Head of caudate nucleus (tissue), 42 donors: ENCODE measurements at places on chromosomes 5 and 9.
A peak's percentile ranks its signal among the peaks of the same experiment; 100 is the strongest.

GRCh38 chr9:126556560-126557250, 57.0 kb upstream of the LMX1B start:
- DNase-seq, result no peak

DNA sequence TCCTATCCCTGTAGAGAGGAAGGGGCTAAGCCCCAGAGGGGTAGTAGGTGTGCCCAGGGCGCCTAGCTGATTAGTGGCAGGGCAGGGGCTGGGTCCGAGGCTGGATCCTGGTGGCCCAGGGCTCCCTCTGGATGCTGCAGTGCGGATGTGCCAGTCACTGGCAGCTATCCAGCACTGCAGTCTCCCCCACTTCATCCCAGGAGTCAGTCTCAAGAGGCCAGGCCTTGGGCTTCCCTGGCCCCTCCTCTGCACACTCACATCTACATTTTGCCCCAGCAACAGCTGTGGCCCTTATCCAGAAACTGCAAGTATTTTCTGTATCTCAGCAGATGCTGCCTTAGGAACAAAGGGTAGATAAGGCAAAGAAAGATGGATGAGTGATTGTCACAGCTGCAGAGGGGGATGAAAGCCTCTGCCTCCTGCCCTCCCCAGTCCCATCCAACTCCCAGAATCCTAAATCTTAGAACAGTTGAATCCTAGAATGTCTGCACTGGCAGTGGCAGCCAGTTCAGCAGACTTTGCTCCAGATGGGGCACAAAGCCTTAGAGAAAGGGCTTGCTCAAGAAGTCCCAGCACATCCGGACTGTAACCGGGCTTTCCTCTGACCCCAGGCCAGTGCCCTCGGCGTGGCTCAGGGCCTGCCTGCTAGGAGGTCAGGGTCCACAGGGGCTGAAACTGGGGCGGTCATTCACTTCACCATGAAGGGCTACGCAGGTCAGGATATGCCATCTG, 1.6 kb downstream of the ANXA6 start:
- no peak for DNase-seq

DNA sequence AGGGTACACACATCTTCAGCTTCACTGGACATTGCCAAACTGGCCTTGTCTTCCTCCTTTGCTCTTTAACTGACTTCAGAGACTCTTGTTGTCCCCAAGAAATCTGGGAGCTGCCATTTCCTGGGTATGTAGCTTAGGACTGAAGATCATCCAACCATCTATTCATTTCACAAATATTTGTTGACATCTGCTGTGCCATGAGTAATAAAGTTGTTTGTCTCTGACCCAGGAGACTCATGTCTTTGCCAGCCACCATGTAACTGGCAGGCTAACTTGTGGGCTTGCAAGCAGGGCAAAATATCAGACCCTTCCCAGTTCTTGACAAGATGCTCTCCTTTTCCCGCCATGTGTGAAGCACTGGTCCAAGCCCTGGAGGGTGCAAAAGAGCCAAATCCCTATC, 17.1 kb upstream of the TOR1B start:
- DNase-seq, result no peak

DNA sequence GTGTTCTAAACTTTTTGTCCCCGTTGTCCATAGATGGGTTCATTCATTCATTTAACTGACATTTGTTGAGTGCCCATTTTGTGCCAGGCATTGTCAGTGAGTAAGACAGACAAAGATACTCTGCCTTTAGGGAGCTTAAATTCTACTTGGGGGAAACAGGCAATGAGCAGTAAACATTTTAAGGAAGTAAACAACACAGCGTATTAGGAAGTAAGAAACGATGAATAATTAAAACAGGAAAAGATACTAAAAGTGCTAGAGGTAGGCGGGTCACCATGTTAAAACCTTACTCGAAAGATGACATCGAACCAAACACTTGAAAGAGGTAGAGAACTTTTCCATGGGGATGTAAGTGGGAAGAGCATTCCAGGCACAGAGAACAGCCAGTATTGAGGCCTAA, 5.5 kb upstream of the MAML1 start:
- no peak for DNase-seq

GRCh38 chr9:89810431-89810830, 205.6 kb downstream of the GADD45G start:
- DNase-seq, result no peak

DNA sequence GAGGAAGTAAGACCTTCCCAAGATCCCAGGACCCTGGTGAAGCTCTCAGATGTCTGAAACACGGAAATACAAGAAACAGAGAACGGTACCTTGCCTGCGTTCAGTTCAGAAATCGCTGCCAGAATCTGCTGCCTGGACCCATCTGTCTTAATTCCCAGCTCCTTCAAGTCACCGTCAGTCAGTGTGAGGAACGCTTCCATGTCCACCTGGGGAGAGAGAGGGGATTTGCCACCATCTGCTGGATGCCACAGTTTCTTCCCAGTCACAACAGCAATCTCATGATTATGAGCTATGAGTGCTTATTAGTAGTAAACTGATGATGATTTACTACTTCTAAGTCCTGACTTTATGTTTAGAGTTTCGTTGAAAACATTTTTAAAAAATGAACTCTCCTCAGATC, 36.7 kb upstream of the GABBR2 start:
- no peak for DNase-seq

DNA sequence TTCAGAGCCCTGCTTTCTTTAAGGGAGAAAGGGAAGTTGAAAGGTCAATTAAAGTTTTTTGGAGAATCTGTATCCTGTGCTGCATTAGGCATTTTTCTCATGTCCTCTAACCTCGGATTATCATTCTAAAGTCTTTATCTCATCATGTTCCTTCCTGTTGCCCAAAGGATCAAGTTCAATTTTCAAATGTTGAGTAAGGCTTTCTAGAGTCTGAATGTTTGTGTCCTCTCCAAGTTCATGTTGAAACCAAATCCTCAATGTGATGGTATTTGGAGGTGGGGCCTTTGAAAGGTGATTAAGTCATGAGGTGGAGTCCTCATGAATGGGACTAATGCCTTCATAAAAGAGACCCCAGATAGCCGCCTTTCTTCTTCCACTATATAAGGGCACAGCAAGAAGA, 20.2 kb upstream of the TNC start:
- no peak for DNase-seq

DNA sequence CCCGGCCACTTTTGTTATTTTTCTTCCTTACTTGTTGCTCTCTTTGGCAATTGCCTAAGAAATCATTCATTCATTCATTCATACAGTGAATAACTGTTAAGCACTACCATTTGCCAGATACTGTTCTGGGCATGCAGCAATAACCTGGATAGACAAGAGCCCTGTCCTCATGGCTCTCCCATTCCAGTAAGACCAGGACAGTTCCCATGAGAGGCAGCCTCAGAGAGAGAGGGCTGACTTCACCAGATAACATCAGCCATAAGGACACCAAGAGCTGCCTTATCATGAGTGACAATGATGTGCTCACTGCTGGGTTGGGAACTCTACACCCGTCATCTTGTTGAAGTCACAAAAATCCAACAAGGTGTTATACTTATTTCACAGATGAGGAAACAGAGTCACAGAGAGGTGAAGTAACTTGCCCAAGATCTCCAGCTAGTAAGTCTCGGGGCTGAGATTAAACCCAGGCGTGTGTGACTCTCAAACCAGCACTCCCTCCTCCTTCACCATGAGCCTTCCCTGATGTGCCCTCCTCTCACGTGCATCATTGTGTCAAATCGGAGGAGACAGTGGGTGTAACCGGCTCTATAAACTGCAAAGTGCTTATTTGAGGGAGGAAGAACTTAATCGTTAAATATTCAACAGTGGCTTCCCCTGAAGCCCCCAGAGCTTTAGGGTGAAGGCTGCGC, 61.1 kb upstream of the TBC1D2 start:
- no peak for DNase-seq

- no peak for DNase-seq
Observed at GRCh38 chr9:71632776-71633175, 135.5 kb downstream of the CEMIP2 start.

GRCh38 chr5:54440456-54440893, 15.0 kb upstream of the HSPB3 start:
- DNase-seq, result no peak

GRCh38 chr5:53322257-53322656, 158.2 kb upstream of the FST start:
- no peak for DNase-seq

GRCh38 chr9:21684231-21684630, 118.2 kb upstream of the MTAP start:
- DNase-seq, result no peak

DNA sequence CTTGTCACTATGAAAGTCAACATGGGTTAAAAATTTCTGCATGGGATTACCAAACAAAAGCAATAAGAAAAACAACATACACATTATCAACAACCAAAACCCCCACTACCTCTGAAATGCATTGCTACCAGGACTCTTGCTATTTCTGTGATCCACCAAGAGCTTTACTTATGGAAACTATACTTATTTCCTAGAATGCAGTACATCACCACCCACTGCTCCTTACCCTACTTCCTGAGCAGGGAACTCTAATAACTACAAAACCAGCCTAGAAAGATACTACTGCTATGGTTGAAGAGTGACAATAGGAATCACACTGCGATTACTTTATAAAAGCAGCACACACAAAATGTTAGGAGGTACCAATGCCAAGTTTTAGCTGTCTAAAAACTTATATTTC, 22.2 kb downstream of the LURAP1L start:
- no peak for DNase-seq

DNA sequence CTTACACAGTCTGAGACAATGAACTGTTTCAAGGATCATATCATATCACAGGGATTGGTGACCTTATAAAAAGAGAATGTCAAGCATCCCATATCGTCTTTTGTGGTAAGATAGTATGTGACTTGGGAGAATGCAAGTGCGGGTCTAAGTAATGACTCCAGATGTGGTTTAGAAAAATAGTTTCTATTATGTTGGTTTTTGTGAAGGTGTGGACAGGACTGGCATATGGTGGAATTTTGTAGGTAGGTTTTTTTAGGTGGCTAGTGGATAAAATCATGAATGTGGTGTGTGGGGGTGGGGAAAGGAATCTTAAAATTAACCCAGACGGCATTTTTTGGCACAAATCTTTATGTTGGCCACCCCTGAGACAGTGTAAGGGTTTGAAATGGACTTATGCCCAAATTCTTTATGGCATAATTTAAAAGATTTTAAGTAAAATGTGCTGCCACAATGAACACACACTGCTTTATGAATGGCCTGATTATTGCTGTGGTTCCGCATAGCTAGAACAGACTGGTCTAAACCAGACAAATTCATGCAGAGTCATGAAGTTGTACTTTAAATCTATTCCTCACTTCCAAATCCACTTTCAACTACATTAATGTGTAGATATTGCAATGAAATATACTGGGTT, 204.8 kb upstream of the HAPLN1 start:
- DNase-seq, result no peak

DNA sequence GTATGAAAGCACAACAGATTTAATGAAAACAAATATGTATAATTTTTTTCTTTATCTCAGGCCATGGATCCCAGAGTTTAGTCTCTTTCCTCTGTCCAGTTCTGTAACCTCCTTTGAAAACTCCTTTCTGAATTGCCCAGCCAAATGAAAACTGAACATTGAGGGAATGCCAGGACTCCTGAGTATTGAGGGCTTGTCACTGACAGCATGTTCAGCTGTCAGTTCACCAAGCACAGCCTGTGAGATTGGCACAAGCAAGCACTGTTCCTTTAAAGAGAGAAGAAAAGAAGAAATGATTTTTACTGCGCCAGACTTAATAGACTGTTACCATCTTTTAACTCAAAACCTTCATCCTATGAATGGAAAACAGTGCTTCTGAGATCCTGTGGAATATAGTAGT, 27.3 kb downstream of the TTC1 start:
- no peak for DNase-seq

- no peak for DNase-seq
Observed at GRCh38 chr5:81835814-81836367, 85.0 kb upstream of the SSBP2 start.

GRCh38 chr5:64659289-64659688, 31.0 kb upstream of the SHISAL2B start:
- DNase-seq, result no peak

DNA sequence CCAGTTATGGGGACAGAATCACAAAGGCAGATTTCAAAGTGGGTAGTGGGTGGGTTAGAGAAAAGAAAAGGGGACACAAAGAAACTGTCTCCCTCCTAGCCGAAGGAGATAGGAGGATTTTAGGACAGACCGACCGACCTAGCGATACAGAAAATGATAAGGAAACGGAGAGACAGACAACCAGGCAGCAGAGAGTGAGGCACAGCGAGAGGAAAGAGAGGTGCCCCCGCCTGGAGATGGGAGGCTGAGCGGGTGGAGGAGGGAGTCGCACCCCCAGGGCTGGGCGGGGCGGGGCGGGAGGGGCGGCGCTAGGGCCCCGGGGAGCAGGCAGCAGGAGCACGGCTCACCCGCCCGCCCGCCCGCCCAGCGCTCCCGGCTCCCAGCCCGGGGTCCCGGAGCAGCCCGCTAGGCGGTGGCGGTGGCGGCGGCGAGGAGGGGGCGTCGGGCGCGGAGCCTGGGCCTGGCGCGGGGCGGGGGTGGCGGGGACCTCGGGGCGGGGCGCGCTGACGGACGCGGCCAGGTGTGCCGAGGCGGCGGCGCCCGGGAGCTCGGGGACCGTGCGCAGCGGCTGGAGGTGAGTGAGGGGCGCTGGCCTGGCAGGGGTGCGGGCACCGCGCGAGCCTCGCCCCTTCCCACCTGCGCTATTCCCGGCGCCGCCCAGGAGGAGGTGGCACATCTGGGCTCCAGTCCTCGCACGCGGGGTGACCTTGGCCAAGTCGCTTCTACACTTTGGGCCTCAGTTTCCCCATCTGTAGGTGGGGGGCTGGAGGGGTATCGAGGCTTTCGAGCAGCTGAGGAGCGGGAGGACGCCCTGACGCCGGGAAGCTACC, 15.9 kb upstream of the SYNPO start:
- DNase-seq, result peak; percentile 68

- no peak for DNase-seq
Observed at GRCh38 chr9:76297721-76298239, 96.4 kb downstream of the RFK start.

DNA sequence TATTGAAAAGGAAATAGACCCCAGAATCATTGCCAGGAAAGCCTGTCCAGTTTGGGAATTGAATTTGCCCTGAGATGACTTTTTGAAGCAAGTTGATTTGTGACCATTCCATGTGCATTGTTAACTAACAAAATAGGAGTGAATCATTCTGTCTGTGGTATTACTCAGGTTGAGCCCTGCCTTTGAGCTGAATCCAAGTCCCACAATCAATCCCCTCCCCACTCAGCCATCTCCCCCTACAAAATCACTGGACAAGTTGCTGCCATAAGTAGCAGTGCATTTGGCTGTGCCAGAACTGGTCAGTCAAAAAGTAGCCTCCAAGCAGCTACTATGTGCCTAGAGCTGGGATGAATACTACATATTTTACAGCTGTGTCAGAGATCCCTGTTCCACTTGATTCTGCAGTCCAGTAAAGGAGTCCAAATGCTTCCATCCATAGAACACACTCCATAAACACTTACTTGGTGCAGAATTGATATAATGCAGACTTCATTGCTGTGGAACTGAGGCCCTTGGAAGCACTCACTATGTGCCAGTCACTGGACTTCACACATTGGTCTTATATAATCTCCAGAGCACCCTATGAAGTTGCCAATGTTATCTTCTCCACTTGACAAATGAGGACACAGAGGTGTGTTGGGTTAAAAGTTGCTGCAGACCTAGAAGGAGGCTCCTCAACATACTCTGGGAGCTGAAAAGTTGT, 96.1 kb downstream of the ZNF462 start:
- no peak for DNase-seq
